Suppressor macrophage treated with lipopolysaccharide for 1 hour (primary cell): ENCODE measurements at places on chromosomes 11 and 22.

DNA sequence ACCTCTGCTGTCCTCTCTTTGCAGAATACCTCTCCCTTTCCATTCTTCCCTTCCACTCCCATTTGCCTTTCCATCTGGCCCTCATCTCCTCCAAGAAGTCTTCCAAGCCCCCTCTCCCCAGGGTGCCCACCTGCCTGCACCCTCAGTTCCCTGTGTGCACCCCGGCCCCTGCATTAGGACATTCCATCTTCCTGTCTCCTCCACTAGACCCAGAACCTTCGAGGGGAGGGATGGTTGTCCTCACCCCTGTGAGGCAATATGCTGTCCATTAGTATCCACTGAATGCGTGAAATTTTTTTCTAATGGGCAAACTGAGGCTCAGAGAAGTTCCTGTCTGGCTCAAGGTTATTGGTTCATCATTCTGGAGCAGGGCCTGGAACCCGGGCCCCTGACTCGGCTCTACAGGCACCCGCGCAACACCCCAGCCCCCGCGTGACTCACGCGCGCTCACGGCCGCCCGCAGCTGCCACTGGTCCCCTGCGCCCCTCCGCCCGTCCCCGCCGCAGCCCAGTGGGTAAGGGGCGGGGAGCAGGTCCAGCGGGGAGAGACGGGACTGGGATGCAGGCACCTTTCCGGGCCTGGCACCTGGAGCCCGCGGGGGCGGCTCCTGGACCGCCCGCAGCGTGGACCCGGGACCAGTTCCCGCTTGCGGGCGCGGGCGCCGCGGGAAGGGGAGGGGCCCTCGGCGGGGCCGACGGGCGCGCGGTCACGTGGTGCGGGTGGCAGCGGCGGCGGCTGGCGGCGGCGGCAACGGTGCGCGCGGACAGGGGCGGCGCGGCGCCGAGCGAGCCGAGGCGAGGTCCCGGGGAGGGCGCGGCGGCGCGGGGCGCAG is 7.0 kb downstream of the SEPTIN3 start:
- peak; percentile 55 for DNase-seq

GRCh38 chr11:18704698-18705097 is 6.1 kb downstream of the TMEM86A start:
- DNase-seq = no peak

DNA sequence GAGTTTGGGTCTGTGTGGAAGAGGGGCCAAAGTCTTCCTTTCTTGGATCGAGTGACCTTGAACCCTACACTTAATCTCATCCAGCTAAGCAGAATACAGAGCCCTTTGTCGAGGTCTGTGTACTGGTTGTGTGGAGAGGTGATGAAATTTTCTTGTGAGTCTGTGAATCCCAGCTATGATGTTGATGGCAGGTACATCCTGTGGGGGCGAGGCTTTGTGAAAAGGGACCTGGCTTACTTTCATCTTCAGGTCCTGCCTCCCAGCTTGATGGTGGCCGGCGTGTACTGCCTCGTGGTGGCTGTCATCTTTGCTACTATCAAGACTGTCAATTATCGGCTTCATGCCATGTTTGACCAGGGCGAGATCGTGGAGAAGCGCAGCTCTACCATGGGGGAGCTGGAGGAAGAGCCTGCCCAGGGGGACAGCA is 1.0 kb downstream of the PCNX3 start:
- no peak for DNase-seq

GRCh38 chr22:37564111-37564711 is 3.9 kb downstream of the CDC42EP1 start:
- DNase-seq = no peak

DNA sequence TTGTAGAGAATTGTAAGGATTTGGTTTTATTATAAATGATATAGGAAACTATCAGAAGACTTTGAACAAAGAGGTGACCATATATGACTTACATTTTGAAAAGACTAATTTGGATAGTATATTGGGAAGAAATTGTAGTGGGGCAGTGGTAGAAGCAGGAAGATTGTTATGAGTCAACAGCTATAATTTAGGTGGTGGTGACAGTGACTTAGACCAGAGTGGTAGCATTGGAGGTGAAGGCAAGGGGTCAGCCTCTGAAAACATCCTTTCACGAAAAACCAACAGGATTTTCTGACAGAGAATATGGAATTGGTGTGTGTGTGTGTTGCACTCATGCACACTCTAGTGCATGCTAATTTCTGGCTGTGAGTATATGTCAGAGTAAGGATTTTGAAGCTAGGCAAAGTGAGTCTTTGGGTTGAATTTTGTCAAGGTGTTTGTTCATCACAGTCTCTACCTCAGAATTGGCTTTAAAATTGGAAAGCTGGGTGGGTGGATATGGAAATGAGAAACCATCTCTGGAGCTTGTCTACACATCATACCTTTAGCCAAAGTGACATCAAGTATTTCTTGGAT is 8.2 kb upstream of the HBE1 start:
- DNase-seq = no peak

- no peak for DNase-seq
Measured at GRCh38 chr11:46836870-46837269, 9.2 kb downstream of the CKAP5 start.

GRCh38 chr11:86072211-86072610 is 3.3 kb upstream of the PICALM start:
- no peak for DNase-seq

- no peak for DNase-seq
Measured at GRCh38 chr11:120173019-120173705, 35.2 kb upstream of the TRIM29 start.

DNA sequence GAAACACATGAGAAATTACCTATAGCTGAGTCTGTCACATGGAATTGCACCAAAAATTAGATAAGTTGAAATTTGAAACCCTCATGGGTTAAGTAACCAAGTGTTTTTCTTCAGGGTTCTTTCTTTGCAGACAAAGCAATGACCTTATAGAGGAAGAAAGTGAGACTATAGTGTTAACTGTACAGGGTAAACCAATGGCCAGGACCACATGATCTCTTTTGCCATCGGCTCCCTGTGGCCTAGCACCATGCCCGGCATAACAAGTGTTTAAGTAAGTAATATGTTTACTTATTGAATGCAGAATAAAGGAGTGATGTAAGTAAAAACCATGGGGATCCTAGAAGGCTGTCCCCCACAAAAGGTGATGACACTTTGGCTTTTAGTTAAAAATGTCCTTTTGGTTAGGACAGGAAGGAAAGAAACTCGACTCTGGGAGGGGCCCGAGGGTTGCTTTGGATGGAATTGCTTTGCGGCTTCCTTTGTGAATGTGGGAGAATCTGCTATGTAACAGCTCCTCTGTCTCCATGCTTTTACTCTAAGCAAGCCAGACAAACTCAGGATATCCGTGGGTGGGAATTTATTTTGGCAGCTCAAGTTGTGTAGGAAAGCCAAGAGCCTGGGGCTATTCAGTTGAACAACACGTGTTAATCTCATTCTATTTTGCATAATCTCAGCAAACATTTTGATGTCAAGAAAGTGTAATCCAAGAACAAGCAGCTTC is 454.7 kb downstream of the INSC start:
- DNase-seq = no peak

DNA sequence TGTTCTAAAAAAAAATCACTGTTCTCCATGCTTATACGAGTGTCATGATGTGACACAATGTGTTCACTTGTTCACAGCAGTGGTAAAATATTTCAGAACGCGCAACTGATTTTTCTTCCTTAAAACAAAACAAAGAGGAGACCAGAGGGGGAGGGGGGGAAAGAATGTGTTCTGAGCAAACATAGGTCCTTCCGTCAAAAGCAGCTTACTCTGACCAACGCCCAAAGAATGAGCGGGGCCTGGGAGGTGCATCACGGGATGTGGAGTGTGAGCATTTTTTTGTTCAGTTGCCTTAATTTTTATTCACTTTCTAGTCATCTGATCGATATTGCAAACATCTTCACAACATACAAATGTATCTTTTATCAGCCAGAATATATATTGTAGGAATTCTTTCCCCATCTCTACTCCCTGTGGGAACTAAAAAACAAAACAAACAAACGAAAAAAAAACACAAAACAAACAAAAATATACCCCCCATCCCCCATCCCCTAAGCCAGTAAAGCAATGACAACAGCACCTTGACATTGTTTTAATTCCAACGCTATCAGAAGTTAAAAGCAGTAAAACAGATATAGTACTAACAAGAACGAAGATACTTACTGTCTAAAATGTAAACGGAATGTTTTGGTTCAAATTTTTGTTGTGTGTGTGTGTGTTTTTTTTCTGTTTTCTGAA is 43.3 kb downstream of the BDNF start:
- no peak for DNase-seq

DNA sequence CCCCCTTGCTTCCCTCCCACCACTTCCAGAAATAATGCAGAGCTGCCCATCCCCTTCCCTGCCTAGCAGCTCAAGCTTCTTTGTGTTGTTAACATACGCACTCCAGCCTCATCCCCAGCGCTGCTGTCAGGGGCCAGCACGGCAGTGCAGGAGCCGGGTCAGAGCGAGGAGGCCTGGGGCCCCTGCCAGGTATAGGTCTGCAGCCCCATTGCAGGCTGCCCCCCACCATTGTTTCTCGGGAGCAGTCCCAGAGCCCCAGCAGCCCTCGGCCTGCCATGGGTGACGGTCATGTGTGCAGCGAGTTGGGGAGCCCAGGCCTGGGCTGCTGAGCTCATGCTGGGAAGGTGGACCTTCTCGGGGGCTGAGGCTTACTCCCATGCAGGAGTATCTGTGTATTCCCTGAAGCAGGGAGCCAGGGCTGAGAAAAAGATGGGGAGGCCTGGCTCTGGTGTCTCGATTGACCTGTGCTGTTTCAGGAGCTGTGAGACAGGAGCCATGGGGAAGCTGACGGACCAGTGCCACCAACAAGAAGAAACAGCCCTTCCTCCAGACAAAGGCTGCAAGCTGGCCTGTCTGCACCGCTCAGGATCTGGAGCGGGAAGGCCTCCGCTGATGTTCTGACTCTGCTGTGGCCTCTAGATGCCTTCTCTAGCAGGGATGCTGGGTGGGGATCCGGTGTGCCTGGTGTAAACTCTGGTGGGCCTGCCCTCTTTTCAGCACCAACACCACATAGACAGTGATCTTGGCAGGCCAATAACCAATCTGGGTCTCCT is 220.5 kb upstream of the B3GAT1 start:
- no peak for DNase-seq

DNA sequence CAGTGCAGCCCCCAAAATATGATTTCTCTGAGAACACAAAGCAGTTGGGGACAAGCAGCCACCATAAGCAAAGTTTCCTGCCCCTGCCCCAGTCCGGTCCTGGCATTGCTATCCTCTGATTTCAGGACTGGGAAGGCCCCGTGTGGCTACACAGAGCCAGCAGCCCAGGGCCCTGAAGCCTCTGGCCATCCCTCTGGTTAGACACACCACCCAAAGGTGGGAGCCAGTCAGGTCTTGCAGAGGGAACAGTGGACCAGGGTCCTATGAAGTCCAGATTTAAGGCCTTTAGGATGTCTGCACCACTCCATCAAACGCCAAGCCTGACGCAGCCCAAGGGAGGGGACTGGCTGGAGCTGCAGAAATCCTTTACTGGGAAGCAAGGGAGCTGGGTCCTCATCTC is 63.4 kb downstream of the SLC22A12 start:
- DNase-seq = no peak

- no peak for DNase-seq
Measured at GRCh38 chr22:28444659-28445058, 235.0 kb downstream of the TTC28 start.

- no peak for DNase-seq
Measured at GRCh38 chr11:21963013-21963412, 229.9 kb upstream of the ANO5 start.

GRCh38 chr11:113315811-113316210 is 1.4 kb downstream of the TTC12 start:
- DNase-seq = no peak

GRCh38 chr11:5928271-5928670 is 13.8 kb upstream of the OR56A3 start:
- DNase-seq = no peak

GRCh38 chr11:68367252-68367651 is 54.9 kb downstream of the LRP5 start:
- no peak for DNase-seq

- DNase-seq = no peak
Measured at GRCh38 chr11:1127664-1128162, 30.0 kb upstream of the MUC5AC start.

- DNase-seq = no peak
Measured at GRCh38 chr22:24443668-24444067, 16.3 kb downstream of the ADORA2A start.

DNA sequence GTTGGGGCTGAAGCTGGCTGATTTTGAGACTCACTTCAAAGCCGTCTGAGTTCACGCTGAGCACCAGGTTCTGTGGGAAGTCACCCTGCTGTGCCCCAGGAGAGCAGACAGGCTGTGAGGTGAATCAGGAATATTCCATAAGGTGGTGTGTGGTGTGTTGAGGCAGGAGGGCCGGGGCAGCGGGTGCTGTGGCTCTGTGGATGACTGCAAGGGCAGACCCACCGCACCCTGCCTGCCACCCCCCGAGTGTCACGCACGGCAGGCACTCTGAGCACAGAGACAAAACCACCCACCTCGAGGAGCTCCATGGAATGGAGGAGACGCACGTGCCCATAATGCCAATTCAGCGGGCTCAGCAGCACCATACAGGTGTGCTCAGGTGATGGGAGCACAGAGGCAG is 147.8 kb downstream of the PKNOX2 start:
- DNase-seq = no peak

DNA sequence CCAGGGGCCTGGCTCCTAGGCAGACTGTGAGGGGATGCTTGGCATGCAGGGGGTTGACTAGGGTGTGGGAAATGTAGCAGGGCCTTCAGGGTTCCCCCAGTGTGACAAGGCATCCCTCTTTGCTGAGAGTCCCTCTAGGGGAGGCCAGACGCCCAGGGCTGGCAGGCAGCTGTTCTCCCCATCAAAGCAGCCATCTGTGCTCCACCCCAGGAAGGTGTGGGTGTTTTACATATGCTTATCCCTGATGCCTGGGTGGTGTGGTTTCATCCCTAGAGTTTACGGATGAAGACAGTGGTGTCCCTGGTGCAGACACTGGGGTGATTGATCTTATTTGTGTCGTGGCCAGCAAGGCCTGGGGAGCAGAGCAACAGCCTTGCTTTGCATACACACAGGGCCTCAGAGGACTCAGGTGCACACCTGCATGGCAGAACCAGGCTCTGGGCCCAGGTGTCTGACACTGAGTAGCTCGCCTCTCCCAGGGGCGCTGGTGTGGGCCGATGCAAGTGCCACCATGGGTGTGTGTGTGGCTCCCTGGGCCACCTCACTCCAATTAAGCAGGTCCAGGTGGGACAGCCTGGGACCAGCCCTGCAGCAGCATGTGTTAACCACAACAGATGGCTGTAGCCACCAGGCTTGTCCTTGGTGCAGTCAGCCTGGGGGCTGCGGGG is 74.2 kb downstream of the MED15 start:
- no peak for DNase-seq

- no peak for DNase-seq
Measured at GRCh38 chr11:92300876-92301275, 76.3 kb downstream of the FAT3 start.

GRCh38 chr11:64998690-64999431 is 2.1 kb upstream of the BATF2 start:
- DNase-seq = no peak
